Suppressor macrophage treated with lipopolysaccharide for 1 hour (primary cell): ENCODE measurements at places on chromosomes 4 and X.

DNA sequence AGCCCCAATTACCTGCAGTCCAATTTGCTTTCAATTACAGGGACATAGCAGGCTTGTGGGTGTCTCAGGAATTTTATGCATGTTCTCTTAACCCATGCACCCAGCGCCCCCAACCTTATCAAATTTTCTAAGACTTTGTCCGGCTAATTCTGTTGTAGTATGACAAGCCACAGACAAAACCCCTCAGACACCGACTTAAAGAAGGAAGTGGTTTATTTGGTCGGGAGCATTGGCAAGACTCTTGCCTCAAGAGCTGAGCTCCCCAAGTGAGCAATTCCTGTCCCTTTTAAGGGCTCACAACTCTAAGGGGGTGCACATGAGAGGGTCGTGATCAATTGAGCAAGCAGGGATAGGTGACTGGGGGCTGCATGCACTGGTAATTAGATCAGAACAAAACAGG, 28.7 kb upstream of the IL9R start:
- DNase-seq = no peak

GRCh38 chr4:15714141-15714540, 11.3 kb downstream of the BST1 start:
- no peak for DNase-seq

GRCh38 chrX:137999552-137999951, 433.6 kb downstream of the ZIC3 start:
- DNase-seq = no peak

- DNase-seq = no peak
Measured at GRCh38 chrX:121256647-121257046, 209.2 kb downstream of the GLUD2 start.

GRCh38 chrX:82127228-82128123, 925.6 kb downstream of the SH3BGRL start:
- DNase-seq = no peak

- DNase-seq = no peak
Measured at GRCh38 chrX:30153881-30154260, 61.5 kb upstream of the MAGEB2 start.

GRCh38 chr4:8201321-8201781, 2.3 kb downstream of the SH3TC1 start:
- peak; percentile 90 for DNase-seq

DNA sequence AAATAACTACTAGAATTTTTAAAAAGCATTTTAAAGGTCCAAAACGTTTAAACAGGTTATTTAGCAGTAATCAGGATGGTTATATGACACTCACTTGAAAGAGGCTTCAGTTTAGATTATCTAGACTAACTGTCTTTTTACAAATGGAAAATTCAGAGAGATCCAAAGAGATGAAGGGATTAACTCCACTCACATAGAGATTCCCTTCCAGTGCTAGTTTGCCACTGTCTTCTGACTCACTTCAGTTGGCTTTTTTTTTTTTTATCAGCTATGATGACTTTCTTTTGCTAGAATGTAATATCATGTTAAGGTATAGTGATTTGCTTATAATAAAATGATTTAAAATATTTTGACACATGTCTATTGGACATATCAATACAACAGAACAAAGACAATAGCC, 43.8 kb downstream of the GALNT7 start:
- no peak for DNase-seq

DNA sequence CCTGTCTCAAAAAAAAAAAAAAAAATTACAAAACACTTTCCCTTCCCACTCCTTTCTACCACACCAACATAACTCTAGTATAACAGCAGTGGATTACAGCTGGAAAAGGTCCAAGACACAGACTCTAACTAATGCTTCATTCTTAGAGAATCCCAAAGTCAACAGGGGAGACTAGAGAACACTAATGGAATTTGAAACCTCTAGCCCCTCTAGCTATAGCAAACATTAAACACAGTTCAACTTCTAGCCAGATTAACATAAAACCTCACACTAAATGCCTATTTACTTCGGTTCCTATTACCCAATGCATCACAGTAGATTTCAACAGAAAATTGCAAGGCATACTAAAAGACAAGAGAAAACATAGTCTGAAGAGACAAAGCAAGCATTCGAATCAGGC, 10.5 kb upstream of the DHX15 start:
- no peak for DNase-seq

DNA sequence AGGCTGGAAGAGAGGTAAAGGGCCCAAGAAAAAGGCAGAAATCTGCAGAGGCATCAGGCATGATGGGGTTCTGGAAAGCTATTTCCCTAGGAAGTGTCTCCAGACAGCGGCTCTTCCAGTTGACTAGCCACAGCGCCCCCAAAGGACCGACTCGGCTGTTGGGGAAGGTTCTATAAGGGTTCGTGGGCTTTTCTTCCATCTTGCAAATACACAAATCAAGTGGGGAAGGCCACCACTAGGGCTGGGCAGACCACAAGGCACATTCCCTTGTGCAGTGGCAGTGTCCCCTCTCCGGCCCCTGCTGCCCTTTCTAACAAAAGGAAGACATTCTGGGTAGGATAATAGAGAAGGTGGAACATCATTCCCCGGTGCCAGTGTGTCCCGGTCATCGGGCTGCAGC, 18.2 kb downstream of the BCOR start:
- no peak for DNase-seq

- peak; percentile 8 for DNase-seq
Measured at GRCh38 chr4:73575660-73576059, 44.6 kb downstream of the RASSF6 start.

DNA sequence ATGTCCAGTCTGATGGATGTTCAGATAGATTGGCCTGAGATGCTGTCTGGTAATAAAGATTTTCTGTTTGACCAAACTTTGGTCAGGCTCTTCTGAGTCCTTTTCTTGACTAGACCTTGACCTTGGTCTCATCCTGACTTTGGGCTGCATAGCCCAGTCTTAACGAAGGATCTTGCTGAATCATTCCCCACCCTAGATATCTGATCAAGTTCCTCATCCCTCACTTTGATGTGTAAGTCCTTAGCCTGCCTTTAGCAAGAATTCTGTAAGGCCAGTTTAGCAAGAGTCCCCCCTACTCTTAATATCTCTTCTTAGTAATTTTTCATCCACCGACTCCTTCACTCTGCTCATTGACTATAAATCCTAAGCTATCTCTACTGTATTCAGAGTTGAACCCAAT, 244.4 kb upstream of the JADE1 start:
- DNase-seq = no peak

GRCh38 chrX:51836823-51837222, 56.6 kb upstream of the MAGED1 start:
- DNase-seq = no peak

DNA sequence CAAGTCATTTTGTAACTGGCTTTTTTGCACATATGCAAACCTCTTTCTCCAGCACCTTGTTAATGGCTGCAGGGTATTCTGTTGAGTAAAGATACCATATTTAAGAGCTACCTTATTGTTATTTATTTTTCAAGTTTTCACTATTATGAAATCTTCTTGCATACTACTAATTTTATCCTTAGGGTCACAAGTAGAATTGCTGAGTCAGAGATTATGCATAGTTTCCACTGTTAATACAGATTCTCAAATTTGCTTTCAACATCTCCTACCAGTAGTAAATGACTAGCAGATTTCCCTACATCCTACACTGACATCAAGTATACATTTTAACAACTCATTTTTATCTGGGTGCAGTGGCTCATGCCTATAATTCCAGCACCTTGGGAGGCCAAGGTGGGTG, 112.6 kb downstream of the RELL1 start:
- no peak for DNase-seq
